ENCODE measurements at places on chromosomes 6 and 20.

- DNase-seq = no peak
Observed at GRCh38 chr20:35907017-35907701, 47.1 kb downstream of the SCAND1 start.

DNA sequence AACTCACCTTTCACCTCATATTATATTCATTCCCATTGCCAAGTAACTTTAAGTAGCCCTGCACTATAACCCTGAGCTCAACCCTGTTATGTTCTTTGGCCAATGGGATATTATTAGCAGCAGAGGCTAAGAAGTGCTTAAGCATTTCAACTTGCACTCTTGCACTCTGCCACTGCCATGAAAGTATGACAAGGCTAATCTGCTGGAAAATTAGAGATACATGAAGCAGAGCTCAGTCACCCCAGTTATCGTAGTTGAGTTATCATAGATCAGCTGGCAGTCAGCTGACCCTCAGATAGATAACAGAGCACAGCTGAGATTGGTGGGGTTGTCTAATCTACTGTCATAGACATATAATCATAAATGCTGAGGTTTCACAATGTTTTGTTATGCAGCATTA lies 209.4 kb upstream of the RUNX2 start:
- no peak for DNase-seq

DNA sequence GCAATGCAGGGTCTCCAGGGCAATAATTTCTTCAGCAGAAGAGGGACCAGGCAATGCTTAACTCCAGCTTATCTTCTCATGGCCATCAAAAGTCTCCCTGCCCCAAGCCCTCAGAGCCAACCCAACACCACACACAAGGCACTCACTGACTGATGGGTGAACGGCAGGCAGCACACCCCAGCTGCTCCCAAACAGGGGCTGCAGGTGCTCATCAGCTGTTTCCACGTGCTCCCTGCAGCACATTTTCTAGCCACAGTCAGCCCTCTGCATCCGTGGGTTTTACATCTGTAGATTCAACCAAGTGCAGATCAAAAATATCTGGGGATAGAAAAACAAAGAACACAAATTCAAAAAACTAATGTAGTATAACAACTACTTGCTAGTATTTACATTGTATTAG lies 4.0 kb upstream of the GABRR1 start:
- no peak for DNase-seq

DNA sequence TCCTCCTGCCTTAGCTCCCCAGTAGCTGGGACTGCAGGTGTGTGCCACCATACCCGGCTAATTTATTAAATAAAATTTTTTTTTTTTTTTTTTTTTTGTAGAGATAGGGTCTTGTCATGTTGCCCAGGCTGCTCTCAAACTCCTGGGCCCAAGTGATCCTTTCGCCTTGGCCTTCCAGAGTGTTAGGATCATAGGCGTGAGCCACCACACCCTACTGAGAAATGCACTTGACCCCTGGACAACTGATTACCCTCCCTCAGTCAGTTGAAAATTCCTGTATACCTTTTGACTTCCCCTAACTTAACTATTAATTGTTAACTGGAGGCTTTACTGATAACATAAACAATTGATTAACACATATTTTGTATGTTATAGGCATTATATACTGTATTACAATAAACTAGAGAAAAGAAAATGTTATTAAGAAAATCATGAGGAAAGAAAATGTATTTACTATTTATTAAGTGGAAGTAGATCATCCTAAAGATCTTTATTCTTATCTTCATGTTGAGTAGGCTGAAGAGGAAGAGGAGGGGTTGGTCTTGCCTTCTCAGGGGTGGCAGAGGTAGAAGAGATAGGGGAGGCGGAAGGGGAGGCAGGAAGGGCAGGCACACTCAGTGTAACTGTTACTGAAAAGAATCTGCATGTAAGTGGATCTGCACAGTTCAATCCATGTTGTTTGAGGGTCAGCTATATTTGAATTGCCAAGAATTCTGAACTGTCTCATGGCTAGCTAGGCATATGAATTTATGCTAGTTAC lies 104.3 kb downstream of the FARS2 start:
- DNase-seq = no peak

- DNase-seq = no peak
Observed at GRCh38 chr6:129748901-129749748, 39.1 kb upstream of the ARHGAP18 start.

GRCh38 chr6:11747021-11747420 lies 31.6 kb downstream of the ADTRP start:
- DNase-seq = no peak

DNA sequence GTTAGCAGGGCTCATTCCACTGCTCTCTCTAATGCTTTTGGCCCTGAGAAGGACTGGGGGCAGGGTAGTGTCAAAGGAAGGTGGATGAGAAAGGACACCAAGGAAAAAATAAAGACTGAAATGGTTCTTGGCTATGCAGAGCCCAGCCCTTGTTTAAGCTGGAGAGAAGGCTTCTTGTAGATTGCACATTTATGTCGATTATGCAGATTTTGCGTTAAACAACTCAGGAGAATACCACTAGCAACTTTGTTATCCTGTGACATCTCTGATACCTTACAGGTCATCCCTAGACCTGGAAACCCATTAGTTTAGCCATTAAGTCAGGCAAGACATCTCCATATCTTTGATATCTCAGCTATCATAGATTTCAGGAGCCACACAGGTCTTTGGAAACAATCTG lies 11.1 kb upstream of the IL17F start:
- no peak for DNase-seq

DNA sequence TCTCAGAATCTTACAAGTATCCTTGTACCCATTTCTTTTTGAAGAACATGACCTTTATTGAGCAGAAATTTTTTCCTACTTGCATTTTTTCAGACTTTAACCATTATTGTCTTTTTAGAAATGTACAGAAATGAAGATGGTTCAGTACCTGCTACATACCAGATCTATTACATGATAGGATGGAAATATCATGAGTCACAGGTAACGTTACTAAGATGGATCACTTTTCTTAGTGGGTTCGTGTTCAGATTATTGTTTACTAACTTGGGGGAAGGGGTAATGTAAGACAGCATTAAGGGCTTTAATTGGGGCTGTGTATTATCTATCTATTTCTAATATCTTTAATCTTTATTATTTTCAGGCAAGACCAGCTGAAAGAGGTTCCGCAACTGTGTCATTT lies 31.9 kb downstream of the NDUFAF5 start:
- no peak for DNase-seq

GRCh38 chr6:97958134-97958533 lies 675.1 kb upstream of the MMS22L start:
- DNase-seq = no peak

- DNase-seq = peak; percentile 74
Observed at GRCh38 chr6:31580438-31580740, 1.8 kb downstream of the LTB start.

DNA sequence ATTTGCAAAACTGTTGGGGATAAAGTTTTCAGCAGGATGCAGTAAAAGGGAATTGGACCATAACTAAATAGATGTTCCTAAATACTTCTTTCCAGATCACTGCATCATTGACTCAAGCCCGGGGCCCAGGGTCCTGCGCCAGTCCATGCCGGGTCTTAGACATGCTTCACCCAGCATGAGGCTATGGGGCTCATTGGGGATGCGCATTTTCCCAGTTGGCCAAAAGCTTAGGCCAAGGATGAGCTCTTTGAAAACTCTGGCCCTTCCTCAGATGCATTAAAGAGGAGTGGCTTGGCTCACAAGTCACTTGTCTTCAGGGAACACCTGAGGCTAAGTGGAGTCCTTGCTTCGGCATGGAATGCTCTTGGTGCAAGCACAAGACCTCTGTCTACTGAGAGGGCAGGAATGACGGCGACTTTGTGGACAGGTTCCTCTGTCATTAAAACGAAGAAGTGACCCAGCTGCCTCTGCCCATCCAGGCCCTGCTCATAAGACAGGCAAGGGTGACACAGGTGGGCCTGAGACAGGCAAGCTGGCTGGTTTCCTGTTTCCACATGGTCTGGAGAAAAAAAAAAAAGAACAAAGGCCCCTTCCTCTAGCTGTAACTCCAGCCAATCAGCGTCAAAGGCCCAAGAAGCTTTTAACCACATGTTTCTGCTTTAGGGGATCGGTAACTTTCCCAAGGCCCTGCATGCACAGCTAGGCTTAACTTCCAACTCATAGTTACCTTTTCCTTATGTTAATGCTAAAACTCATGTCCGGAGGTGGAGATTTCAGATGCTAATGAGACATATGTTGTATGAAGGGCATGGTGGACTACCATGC lies 81.4 kb upstream of the CDH4 start:
- no peak for DNase-seq

DNA sequence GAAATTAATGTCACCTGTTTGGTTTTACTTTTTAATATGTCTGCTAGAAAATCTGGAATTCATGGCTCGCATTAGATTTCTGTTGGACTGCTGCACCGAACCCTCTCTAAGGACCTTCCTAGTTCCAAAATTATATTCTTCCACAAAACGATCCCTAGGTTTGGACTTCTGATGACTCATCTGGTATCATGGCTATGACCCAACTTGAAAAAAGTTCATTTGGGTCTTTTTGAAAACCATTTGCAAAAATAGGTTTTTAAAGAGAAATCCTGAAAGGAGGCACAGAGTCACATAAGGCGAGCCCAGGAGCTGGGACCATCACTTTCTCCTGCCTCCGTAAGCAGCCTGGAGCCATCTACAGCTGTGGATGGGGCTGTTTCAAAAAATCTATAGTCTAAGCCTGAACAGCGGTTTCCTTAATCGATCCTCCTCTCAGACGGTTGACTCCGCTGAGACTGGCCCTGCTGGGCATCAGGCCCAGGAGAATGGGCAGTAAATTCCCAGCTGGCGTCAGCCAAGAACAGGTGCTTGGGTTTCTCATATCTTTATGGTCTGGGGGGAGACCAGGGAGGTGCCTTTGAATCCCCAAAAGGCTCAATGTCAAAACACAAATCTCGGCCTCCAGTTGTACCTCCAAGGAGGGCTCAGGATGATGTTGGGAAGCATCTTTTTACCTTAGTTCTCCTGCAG lies 44.6 kb downstream of the SLC24A3 start:
- DNase-seq = no peak

GRCh38 chr6:36774331-36774730 lies 64.9 kb downstream of the CPNE5 start:
- no peak for DNase-seq
